Diencephalon (tissue), 1 donor: ENCODE measurements at places on chromosomes 5 and 9. TPM values are rescaled to one million over a fixed set of nuclear protein-coding genes. Genes with fewer than 3 reads are reported as not detected.

C7 gene
- total RNA-seq: 3.9 TPM

GRXCR2 gene
- not detected for total RNA-seq

PCDHGA3 gene
- total RNA-seq: 7.2 TPM

SLC6A19 gene
- not detected for total RNA-seq

TMOD1 gene
- total RNA-seq: 5.5 TPM

PRDM9 gene
- total RNA-seq: not detected

SH3RF2 gene
- 1.2 TPM for total RNA-seq

HOMER1 gene
- 109 TPM for total RNA-seq

PCDHGA9 gene
- total RNA-seq: 14.3 TPM

QRFP gene
- total RNA-seq: not detected

TCF7 gene
- 0.92 TPM for total RNA-seq

FOXD4L5 gene
- total RNA-seq: 0.46 TPM

WWC1 gene
- total RNA-seq: 36.2 TPM

SKP2 gene
- total RNA-seq: 21.5 TPM

OBP2B gene
- total RNA-seq: not detected

RANBP3L gene
- total RNA-seq: 15.5 TPM

PPP3R2 gene
- total RNA-seq: 0.92 TPM

MTRR gene
- total RNA-seq: 30.2 TPM

IRX4 gene
- total RNA-seq: not detected

INSL4 gene
- not detected for total RNA-seq

GKAP1 gene
- total RNA-seq: 18.5 TPM

OR2V1 gene
- total RNA-seq: not detected

ARID3C gene
- 0.69 TPM for total RNA-seq

UGT3A1 gene
- total RNA-seq: not detected
